ENCODE measurements at places on chromosomes 4 and X.

GRCh38 chr4:54661169-54661568, 3.4 kb downstream of the KIT start:
- peak; percentile 33 for DNase-seq

GRCh38 chrX:111568354-111568753, 56.9 kb downstream of the SERTM2 start:
- no peak for DNase-seq

- peak; percentile 29 for DNase-seq
Measured at GRCh38 chr4:26248647-26249046, 72.2 kb upstream of the RBPJ start.

GRCh38 chrX:133576876-133577275, 161.6 kb upstream of the GPC4 start:
- DNase-seq, result no peak

DNA sequence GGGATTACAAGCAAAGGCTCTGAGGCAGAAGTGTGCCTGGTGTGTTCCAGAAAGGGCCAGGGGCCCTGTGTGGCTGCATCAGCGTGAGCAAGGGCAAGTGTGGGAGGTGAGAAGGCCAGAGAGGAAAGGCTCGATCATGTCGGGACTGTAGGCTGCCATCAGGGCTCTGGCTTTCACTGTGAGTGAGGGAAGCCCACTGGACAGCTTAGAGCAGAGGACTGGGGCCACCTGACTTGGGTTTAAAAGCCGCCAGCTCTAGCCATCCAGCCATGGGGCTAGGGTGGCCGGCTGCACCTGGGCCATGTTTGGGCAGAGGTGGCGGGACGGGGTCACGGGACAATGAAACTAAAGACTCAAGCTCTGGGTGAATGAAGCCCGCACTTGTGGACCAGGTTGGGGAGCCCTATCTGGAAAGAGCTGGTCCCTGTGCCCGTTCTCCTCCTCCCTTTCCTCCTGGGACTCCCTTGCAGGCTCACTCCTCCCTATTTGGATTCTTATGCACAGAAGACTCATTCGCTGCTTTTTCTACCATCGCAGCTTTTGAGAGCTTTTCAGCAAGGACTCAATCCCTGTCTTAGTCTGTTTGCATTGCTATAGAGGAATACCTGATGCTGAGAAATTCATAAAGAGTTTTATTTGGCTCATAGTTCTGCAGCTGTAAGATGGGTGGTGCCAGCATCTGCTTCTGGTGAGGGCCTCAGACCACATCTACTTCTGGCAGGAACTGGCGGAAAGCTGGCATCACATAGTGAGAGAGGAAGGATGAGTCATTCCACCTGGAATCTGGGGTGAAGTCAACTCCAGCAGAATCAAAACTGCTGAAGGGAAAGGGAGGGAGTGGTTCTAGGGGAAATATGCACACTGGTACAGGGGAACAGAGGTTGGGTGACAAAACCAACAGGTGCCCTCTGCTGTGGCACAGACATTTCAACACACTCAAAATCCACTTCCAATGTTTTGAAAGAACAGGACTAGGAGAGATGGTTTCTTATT, 15.3 kb downstream of the CTAG1B start:
- DNase-seq, result peak; percentile 67

DNA sequence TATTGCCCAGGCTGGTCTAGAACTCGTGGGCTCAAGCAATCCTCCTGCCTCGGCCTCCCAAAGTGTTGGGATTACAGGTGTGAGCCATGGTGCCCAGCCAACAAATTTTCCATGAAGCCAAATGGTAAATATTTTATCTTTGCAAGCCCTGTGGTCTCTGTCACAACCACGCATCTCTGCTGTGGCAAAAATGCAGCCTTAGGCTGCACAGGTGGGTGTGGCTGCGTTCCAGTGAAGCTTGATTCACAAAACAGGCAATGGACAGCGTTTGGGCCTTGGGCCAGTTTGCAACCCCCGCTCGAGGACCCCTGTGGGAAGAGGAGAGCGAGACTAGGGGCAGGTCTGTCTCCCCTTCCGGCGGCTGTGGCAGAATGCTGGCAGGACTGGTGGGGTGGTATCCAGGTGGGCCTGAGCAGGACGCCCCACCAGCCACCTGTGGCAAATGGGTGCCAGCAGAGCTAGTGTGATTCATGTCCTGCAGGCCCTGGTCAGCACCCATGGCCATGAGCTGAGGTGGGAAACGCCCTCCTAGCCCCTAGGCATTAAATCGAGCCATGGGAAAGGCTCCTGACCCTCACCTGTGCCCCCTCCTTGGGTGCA, 19.7 kb downstream of the HTRA3 start:
- DNase-seq, result no peak

- DNase-seq, result peak; percentile 39
Measured at GRCh38 chrX:81174286-81174685, 27.4 kb downstream of the HMGN5 start.

- peak; percentile 23 for DNase-seq
Measured at GRCh38 chr4:107037199-107037584, 1.1 kb upstream of the DKK2 start.

DNA sequence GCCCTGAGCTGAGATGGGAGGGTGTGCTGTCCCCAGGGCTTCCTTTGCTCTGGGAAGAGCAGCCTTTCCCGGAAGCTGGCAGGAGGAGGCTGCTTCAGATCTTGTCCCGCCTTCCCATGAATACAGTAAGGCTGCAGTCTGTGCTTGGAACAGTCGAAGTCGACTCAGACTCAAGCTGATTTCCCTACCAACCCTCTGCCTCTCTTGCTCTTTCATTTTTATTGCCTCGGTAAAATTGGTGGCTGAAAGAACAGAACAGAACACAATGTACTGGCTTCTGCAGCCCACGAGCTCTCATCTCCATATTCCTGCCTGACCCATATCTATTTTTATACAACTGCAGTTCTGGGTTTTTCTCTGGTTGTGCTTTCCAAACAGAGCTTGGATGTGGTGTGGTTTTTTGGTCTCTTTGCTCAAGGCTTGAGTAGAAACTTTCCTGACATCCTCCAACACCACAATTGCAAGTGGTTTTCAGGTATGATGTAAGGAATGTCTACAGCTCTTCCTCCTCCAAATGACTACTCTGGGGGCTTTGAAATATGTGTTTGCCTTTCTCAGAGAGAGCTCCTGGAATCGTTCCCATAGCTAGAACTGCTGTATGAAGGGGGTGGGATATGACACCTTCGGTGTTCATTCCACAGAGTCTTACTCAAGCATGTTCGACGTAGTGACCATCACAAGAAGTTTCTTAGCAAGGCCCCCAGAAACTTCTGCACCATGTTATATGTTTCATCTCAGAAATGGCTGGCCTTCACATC, 61.3 kb downstream of the ENPP6 start:
- no peak for DNase-seq

DNA sequence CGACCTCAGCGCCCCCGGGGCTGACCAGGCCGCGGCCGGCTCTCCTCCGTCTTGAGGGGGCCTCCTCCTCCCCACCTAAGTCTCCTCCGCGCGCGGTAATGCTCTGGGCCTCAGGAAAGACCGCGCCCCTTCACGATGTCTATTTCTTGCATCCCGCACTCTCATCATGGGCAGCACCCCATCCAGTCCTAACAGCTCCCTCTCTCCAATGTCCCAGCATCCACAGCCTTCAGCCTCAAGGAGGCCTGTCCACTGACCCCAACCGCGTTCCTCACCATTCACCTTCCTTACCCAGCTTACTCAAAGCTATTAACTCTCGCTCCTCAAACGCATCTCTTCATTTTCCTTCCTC, 77.5 kb downstream of the MAGED4 start:
- DNase-seq, result no peak

DNA sequence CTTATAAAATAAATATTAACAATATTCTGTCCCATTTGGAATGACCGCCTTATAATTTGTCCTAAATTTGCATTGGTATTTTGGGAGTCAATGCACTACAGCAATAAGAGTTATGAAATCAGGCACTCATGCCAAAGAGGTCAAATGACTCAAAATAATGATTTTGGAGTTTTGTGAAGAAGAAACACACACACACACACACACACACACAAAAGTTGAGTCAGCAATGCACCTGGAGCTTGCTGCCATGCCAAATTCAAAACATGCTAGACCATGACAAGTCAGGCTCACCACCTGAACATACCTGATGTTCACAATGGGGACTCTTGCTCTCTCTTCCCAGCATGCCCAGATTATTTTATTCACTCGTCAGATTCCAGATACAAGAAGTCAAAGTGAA, 56.7 kb downstream of the PROM1 start:
- no peak for DNase-seq

DNA sequence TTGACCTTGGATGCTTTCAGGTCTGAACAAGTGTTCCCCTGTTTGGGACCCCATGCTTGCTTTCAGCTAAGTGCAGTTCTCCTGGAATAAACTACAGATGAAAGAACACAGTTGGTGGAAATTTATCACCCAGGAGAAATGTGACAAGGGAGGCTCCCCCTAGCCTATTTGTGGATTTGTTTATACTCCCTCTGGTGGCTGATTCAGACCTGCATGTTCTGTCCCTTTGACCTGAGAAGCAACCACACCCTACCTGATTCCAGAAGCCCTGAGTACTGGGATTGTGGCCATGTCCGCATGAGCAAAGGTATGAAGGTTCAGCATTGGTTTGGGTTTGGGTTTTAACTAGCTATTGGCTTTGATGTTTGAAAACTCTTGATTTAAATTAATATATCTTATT, 440.9 kb downstream of the MID1IP1 start:
- DNase-seq, result peak; percentile 4

DNA sequence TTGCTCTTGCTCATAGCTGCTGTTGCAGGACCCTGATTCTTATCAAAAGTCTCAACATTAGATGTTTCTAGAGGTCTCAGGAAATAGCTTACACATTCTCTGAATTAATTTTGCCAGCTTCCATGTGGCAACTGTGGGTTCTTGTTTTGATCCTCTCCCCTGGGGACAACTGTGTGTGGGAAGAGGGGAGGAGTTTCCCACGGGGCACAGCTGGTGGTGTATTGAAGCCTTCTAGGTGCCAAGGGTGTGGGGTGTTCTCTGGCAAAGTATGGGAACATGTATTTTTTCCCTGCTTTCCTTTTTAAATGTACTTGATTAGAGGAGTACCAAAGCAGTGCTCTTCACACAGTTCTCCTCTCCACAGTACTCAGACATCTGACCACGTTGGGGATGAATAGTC, 212.7 kb downstream of the RPA4 start:
- no peak for DNase-seq

- no peak for DNase-seq
Measured at GRCh38 chr4:151753056-151753455, 7.8 kb downstream of the GATB start.

GRCh38 chrX:38664285-38664684, 102.9 kb downstream of the TSPAN7 start:
- no peak for DNase-seq

DNA sequence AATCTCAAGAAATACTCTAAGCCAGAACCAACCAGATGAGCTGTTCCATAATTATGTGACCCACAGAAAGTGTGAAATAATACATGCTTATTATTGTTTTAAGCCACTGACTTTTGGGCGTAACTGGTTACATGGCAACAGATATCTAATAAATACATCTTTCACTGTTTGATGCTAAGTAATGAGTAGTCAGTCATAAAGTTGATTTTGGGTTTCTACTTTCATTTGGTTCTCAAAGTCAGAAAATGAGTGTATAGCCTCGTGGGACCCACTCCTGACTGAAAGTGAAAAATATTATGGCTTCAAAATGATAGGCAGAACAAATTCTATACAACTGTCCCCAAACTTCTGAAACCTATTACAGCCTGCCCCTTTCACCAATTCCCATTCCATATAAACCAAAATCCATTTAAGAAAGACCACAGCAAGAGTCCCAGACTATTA, 88.0 kb upstream of the CBR4 start:
- no peak for DNase-seq

GRCh38 chr4:56425518-56425917, 9.9 kb downstream of the PPAT start:
- DNase-seq, result no peak

DNA sequence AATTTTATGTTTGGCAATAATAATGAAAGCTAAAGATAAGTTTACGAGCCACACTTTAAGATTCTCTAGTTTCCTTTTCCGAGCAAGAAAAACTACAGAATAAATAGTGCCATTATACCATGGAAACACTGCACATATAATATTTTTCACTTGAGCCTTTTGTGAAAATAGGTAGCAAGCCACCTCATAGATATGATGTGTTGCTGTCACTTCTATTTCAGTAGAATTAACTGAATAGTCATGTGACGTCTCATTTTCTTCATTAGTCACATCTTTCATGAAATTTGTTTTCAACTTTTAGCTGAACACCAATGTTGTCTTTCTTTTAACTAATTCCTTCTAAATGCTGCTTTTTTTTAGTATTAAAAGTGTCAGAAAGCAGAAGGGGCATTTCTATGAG, 574.3 kb downstream of the INPP4B start:
- no peak for DNase-seq
